H54 (cell line): ENCODE measurements at places on chromosomes 2 and 18.

- peak; percentile 95 for DNase-seq
Observed at GRCh38 chr2:112254466-112255240, at the start of gene ZC3H8. ZC3H8 (minus strand) TSS chr2:112255042; CDS start chr2:112254981, 61 bp downstream.

GRCh38 chr2:171087547-171087946 lies 73.1 kb downstream of the TLK1 start:
- DNase-seq: no peak

GRCh38 chr2:216652566-216652965 lies 19.3 kb downstream of the IGFBP2 start:
- no peak for DNase-seq

GRCh38 chr2:23351388-23352141 lies 33.4 kb upstream of the KLHL29 start:
- peak; percentile 65 for DNase-seq

DNA sequence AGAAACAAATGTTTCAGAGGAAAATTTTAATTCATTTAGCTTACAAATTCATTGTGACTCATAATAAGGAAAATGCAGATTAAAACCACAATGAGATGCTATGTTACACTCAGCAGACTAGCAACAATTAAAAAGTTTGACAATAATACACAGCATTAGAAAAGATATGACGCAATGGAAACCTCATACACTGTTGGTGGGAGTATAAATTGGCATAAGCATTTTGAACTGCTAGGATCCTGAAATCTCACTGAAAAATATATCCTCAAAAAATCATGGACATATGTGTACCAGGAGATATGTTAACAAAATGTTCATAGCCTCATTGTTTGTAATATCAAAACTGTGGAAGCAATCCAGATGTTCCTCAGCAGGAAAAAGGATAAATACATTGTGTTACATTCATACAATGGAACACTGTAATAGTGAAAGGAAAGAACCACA lies 13.7 kb downstream of the CALCRL start:
- DNase-seq: no peak

GRCh38 chr2:240469740-240470139 lies 34.3 kb downstream of the GPC1 start:
- no peak for DNase-seq

DNA sequence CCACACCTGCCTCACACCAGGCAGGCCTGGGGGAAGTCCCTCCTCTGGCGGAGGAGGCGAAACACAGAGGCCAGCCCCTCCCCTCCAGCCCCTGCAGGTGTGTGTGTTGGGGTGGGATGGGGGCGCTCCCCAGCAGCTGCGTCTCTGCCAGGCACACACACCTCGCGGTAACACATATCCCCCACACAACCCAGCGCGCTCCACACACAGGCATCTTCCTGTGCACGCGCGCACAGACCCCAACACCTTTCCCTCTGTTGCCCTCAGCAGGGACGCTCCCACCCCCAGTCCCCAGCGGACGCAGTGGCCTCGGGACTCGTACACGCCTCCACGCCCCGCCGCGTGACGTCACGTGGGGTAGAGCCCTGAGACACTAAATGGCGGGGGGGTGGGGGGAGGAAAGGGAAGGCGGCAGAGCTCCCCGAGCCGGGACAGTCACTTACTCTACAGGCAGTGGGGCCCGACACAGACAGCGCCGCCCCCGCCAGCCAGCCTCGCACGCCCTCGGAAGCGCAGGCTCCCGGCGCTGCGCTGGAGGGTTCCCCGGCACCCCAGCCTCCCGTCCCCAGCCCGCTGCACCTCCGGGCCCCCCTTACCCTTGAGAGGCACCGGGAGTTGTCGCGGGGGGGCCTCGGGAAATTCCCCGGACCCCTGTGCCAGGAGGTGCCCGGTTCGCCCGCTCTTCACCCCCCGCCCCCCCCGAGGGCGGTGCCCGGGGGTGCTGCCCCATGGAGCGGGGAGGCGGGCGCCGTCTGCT lies at the start of gene WNT10A:
Gene WNT10A, plus strand, starts transcription at position 751 of the 757 bp plus-strand sequence. CDS start 144 bp downstream, outside the sequence.
- DNase-seq: no peak

DNA sequence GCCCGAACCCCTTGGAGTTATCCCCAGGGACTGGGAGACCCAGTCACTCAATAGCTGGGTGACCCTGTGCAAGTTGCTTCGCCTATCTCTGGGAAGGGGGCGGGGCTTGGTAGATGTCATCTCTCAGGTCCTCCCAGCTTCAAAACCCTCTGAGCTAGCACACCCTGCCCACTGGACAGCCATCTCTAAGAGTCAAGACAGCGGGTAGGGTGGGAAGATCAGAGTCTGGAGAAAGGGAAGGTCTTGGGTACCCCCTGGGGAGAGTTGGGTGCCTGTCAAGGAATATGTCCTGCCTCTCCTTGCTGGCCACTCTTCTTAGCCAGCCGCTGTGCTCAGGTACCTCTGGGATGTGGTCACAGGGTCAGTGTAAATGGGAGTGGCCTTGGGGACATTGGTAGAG lies 8.0 kb downstream of the GLI2 start:
- no peak for DNase-seq

DNA sequence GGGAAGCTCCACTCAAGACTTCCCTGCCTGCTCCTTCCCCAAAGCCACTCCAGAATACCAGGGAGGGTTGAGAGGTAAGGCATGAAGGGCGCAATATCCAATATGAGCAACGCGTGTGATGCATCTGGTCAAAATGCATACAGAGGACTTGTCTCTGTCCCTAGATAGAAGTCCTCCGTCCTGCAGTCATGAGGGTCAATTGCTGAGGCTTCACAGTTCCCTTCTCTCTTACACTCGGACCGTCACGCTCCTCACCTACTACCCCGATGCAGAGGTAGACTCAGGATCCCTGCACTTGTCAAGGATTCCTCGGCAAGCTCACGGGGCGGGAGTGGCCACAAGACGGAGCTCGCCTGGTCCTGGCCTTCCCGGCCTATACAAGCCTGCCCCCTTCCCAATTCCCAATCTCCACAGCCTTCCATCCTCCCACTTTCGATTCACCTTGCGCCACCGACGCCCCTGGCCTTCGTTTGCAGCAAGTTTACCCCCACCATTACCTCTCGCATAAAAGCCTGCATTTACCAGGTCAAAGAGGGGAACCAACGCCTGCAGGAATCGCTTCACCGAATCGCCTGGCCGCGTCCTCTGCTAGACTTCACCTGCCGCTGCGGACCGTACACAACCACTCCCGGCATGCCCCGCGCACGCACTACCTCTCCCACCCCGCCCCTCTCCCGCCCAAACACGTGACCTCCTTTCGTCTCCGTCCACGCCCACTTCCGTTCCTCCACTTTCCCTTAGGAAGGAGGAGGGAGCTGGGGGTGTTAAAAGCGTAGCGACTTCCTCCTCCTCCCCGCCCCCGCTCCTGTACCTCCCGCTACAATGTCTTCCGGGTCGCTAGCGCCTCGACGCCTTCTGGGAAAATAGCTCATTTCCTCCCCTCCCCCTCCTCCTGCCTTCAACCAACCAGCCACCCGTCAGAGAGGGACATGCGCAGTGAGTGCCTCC lies at the start of gene ORC4:
Gene ORC4, minus strand, starts transcription at position 627 of the 948 bp plus-strand sequence. CDS start 44,779 bp downstream, outside the sequence.
- DNase-seq: peak; percentile 68

GRCh38 chr2:118838741-118839455 lies 8.6 kb downstream of the EN1 start:
- no peak for DNase-seq

DNA sequence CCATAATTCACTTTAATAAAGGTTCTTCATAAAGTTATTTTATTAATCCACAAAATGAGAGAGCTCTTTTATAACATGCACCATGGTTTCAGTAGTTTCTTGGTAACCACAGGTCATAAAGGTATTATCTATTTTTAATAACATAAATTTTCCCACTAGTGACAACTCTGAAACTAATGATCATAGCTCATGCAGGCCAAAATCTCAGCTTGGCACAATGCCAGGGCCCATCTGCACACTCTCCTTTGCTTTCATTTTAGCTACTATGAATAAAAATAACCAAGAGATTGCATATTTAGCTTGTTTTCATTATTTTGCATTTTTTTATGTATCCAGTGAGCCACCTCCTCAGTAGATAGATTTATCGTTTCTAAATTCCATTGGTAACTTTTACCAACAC lies 691.8 kb upstream of the CHAC2 start:
- no peak for DNase-seq

- DNase-seq: no peak
Observed at GRCh38 chr2:54228945-54229344, 27.1 kb downstream of the TSPYL6 start.

GRCh38 chr2:161283926-161284325 lies 24.3 kb upstream of the PSMD14 start:
- no peak for DNase-seq

DNA sequence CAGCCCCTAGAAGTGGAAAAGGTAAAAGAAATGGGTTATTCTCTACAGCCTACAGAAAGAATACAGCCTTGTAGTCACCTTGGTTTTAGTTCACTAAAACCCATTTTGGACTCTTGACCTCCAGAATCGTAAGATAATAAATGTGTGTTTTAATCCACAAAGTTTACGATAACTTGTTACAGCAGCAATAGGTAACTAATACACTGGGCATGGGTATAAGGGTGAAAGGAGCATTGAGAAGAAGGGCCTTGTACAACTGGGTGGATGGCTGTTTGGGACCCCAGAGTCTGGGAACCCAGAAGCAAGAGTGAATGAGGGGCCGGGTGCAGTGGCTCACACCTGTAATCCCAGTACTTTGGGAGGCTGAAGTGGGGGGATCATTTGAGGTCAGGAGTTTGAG lies 2.2 kb upstream of the MFSD6 start:
- DNase-seq: no peak

GRCh38 chr2:167992278-167992677 lies 255.1 kb downstream of the STK39 start:
- DNase-seq: no peak

DNA sequence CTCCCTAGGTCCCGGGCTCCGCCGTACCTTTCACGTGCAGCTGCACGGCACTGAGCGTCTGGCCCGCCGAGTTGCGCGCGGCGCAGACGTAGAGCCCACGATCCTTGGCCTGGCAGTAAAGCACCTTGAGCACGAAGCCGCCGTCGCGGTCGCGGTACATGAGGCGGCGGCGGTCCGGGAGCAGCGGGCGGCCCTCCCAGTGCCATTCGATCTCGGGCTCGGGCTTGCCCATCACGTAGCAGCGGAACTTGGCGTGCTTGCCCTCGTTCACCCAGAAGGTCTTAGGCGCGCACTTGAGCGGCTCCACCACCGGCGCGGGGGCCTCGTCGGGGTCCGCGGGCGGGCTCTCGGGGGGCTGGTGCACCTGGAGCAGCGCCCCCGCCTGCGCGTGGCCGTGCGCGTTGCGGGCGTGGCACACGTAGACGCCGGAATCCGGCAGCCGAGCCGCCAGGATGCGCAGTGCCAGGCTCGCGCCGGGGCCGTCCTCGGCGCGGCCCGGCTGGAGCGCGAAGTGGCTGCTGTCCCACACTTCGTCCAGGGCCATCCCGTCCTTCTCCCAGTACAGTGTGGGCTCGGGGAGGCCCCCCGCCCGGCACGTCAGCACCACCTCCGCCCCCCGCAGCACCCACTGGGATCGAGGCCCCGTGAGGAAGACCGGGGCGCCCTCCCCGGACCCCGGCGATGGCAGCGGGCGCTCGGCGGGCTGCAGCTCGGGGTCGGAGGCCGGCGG lies 980 bp downstream of the OBSL1 start:
- no peak for DNase-seq

DNA sequence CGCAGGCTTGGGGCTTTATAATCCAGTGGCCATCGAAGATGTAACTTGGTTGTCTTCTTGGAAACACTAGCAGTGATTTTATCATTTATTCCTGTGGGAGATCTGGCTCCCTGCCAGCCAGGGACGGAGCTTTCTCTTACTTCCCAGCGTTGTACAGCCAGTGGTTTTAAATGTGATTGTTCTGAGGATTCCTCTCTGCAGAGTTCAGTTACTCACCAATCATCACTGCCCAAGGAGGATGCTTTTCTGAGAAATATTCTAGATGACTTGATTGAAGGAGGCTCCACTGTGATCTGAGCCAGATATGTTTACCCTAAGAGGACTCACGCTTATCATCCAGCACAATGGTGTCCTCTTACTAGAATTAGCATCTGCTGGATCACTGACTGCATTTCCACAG lies 744.3 kb downstream of the RNF144A start:
- DNase-seq: no peak

DNA sequence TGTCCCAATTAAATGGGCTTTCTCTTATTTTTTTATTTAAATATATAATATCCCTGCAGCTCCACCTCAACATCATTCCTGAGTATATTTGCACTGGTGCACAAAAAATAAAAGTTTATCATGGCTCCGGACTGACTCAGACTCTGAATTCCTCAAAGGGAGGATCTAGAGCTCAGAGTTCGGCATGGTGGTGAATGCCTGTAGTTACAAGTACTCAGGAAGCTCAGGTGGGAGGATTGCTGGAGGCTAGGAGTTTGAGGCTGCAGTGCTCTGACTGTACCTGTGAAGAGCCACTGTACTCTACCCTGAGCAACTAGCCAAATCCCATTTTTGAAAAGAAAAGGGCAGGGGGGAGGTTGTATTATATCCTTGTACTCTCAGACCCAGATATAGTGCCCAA lies 52.8 kb upstream of the NRXN1 start:
- no peak for DNase-seq

DNA sequence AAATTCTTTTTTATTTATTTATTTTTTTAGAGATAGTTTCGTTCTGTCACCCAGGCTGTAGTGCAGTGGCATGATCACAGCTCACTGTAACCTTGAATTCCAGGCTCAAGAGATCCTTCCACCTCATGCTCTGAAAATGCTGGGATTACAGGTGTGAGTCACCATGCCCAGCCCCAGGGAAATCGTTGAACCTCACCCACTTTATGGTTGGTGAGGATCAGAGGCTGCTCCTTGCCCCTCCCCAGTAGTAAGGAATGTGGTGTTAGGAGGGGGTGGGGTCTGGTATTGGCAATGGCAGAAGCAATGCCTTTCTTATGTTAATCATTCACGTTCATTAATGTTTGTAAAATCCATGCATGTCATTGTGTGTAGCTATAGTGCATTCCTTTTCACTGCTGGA lies 161.9 kb downstream of the SUCLG1 start:
- DNase-seq: peak; percentile 18

DNA sequence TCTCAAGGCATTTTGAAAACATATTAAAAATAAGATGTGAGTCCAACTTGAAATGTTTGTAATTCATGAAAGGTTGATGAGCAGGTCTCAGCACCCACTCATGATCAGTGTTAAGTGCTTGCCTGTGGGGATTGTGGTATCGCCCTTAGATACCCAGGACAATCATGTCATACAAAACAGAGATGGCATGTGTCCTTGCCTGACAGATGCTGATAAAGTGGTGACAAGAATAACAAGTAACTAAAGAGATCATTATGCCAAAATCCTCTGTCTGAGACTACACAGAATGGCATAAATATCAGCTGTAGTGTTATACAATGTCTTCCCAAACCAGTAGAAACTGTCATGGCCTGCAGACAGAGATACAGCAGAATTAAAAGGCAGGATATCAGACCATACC lies 930.3 kb downstream of the SUCLG1 start:
- no peak for DNase-seq

DNA sequence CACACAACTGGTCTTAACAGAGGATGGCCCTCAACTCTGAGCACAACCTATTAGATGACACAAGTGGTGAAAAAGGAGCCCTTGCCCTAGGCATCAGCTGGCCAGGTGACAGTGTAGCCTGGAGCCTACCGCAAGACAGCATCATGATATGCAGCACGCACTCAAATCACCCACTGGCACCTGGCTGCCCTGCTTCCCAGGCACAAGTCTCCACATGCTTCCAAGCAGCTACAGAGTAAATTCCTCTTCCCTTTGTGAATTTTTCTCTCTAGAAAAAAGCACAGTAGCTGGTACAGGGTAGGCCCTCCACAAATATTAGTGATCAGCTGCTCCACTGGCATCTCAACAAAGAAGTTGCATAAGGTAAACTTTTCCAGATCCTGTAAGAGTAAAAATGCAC lies 6.0 kb downstream of the FBXO15 start:
- no peak for DNase-seq
